ENCODE measurements at places on chromosomes 5 and 9. TPM values are rescaled to one million over a fixed set of nuclear protein-coding genes. Genes with fewer than 3 reads are reported as not detected.

SLC34A1 gene
- 0.02 TPM for polyA plus RNA-seq

ASPN gene
- polyA plus RNA-seq, result 1.3 TPM

DOCK8 gene
- polyA plus RNA-seq, result 9.6 TPM

GPR150 gene
- polyA plus RNA-seq, result 0.26 TPM

GLT6D1 gene
- not detected for polyA plus RNA-seq

ACTBL2 gene
- 0.04 TPM for polyA plus RNA-seq

PGGT1B gene
- 8.4 TPM for polyA plus RNA-seq

BNC2 gene
- polyA plus RNA-seq, result 1.3 TPM

CMYA5 gene
- polyA plus RNA-seq, result 0.65 TPM

FAM169A gene
- polyA plus RNA-seq, result 0.30 TPM

SLC36A2 gene
- polyA plus RNA-seq, result not detected

DDX4 gene
- polyA plus RNA-seq, result not detected

TMEM174 gene
- polyA plus RNA-seq, result not detected

OBP2B gene
- not detected for polyA plus RNA-seq

CDH9 gene
- not detected for polyA plus RNA-seq
